ENCODE measurements at places on chromosomes 2 and 18.

GRCh38 chr2:100429726-100430125, 12.3 kb upstream of the CHST10 start:
- no peak for DNase-seq

- DNase-seq: no peak
Measured at GRCh38 chr18:77198663-77199062, 51.0 kb upstream of the GALR1 start.

DNA sequence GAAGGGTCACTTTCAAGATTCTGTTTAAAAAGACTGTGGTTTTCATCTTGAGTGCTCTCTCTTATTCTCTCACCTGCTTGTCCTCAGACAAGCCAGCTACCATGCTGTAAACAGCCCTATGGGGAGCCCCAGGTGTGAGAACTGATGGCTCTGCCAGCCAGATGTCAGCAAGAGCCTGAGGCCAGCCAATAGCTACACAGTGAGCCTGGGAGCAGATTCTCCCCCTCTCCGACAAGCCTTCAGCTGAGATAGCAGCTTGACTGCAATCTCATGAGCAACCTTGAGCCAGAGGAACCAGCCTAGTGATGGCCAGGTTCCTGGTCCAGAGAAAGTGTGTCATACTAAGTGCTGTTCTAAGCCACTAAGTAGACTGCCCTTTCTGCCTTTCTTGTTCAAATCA, 272.1 kb downstream of the NAPG start:
- no peak for DNase-seq

DNA sequence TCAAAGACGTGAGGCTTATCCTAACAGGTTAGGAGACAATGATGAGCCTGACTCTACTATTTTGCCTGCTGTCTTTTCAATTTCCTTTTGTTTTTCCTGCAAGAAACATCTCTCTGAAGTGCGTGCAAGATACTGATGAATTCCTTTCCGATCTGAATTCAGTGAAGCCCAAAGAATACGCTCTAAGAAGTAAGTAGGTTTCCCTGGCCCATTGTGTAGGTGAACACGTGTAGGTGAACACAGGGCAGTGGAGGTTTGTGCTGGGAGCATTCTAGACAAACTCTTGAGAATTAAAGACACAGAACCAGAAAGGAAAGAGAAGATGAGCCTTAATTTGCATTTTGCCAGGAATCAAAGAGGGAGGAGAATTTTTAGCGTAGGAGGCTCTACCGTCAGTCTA, 132.0 kb downstream of the ZNF532 start:
- DNase-seq: no peak

- no peak for DNase-seq
Measured at GRCh38 chr2:60719331-60719730, 36.7 kb upstream of the PAPOLG start.

- no peak for DNase-seq
Measured at GRCh38 chr2:241855245-241855887, 3.3 kb downstream of the PDCD1 start.

- DNase-seq: no peak
Measured at GRCh38 chr2:55786280-55786679, 92.6 kb upstream of the PNPT1 start.

DNA sequence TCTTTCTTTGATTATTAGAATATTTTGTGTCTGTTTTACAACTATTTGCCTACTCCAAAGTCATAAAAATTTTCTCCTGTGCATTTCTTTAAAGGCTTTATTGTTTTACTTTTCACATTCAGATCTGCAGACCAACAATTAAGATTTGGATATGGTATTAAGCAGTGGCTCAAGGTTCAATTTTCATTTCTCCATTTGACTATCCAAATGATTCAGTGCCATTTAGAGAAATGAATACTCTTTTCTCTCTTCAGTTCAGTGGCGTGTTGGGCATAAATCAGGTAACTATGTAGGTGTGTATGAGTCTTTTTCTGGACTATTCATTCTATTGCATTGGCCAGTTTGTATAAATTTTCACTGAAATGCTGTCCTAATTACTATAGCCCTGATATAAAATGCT, 57.3 kb upstream of the IL1R1 start:
- DNase-seq: no peak

- DNase-seq: peak; percentile 3
Measured at GRCh38 chr2:24365051-24365450, 4.7 kb upstream of the ITSN2 start.

DNA sequence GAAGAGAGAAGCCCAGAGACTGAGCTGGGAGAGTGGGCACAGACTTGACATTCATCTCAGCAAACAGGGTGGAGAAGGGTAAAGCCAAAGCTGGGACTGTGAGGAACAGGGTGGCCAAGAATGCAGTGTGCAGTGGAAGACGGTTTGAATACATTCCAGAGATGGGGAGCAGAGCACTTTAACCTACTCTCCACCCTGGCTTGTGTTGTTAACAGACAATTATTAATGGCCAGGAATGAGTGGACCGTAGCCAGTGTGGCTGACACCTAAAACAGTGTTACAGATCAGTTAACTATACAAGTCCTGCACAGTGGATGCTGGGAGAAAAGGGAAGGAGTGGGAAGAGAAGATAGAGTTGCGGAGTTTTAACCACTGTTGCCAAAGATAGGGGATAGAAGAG, 7.4 kb upstream of the NAB1 start:
- no peak for DNase-seq

All from nucleus accumbens (tissue), 56 donors.